Renal cortical epithelial cell (primary cell): ENCODE measurements at places on chromosomes 13 and 19.
A peak's percentile ranks its signal among the peaks of the same experiment; 100 is the strongest.

DNA sequence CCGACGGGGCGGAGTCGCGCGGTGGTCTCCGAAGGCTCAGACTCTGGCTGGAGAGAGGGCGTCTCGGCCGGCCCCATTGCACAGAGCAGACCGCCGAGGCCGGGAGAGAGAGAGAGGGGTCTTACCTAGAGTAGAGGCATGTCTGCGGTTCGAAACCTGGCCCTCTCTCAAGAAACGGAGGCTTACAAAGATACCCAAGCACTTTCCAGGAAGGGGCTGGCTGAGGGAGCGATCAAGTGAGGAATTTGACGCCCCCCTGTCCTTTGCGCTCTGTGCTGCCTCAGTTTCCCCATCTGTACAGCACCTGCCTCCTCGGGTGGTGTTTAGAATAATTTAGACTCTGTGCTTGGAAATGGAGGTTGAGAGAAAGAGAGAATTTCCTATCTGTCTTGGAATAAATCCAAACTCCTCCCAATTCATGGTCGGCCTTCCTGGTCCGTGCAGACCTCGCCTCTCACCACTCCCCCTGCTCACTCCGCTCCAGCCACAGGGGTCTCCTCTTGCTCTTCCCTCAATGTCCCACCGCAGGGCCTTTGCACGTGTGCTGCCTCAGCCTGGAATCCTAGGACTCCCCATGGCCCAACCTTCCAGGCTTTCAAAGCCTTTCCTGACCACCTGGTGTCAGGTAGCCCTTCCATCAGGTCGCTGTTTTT is 658 bp upstream of the ISOC2 start:
- peak; percentile 40 for DNase-seq

- DNase-seq: no peak
These were observed 12.4 kb upstream of the CNFN start for GRCh38 chr19:42402376-42403116.

DNA sequence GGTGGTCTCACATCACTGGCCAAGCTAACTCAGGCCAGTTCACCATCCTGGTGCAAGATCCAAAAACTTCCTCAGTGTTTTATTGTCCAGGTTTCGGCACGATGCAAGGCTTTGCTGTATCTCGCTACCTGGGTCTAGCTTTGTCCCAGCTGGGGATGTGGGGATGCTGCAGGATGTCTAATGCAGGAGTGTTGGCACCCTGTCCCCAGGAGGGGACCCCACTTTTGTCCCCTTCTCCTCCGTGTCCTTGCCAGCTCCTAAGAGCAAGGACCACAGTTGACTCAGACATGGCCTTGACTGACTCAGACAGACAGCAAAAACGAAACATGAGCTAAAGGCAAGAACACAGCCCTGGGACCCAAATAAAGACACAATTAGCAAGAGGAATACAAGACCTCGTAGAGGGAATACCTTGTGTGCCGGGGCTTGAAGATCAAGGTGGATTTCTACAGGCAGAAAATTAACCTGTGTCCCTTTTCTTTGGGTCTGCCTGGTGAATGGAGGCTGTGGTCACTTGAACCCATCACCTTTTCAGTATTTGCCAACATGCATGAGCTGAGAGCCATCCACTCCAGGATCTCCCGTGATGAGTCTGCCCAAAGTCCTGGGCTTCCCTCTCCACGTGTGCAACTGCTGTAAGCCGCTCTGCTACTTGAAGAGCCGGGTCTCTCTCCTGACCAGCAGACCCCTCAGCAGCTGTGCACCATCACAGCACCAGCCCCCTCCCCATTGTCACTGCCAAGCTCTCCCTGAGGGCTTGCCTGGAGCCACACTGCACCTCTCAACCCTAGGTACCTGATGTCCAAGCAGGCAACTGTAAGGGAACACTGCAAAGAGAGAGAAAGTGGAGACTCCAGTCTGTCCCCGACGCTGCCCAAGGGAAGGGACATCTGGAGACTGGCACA is 149.5 kb upstream of the ZNF507 start:
- DNase-seq: no peak

GRCh38 chr13:25466880-25467279 is 95.1 kb downstream of the ATP8A2 start:
- no peak for DNase-seq

DNA sequence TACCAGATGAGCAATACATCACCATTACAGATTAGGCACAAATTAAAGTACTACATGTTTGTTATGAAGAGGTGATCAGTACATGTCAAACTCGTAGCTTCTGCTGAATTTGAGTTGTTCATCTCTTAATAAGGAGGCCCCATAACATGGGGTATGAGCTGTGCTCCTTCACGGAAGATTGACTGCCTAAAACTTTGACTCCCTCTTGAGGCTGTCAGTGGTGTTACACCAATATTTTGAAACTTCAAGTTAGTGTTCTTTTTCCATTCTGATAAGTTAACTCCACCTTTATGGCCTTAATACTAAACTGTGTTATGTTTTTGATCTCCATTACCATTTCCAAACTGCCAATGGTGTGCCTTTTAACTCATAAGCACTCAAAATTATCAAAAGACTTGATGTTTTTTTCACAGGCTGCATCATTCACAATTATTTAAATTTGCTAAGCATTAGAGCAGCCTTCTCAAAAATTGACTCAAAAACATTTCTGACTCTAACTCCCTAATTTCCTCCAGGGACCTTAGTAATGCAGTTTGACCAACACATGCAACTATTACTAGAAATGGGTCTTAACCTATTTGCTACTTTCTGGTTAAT is 1591.5 kb downstream of the PCDH9 start:
- peak; percentile 37 for DNase-seq

DNA sequence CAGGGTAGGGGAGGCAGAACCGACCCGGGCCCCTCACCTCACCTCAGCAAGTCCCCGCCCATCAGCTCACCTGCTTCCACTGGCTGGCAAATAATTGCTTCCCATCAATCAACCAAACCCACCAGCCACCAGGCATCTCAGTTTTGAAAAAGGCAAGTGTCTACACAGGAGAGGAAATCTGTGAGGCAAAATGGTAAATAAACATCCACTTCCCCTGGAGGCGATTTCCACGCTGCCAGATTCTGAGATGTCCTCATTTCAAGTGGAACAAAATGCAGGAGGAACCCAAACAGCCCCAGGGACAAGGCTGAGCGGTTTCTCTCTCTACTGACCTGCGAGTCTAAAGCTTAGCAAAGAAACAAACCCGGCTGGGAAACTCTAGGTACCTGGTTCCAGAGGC is 117.5 kb downstream of the CRYL1 start:
- DNase-seq: peak; percentile 38

GRCh38 chr13:73061473-73061872 is 2.7 kb downstream of the KLF5 start:
- DNase-seq: peak; percentile 47

DNA sequence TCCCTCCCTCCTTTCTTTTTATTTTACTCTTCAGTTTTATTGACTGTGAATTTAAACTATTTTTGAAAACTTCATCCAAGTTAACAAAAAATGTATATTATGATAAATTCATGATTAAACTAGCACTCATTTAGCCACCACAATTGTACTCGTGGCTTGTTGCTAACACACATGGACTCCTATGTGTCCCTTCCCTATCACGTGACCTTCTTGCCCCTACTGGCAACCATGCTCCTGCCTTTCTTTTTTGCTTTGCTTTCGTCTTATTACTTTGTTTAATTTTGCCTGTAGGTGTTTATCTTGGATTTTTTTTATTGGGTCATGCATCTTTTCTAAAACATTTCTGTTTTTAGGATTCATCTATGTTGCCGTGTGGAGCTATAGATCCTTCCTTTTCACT is 8.2 kb downstream of the CLC start:
- DNase-seq: no peak

DNA sequence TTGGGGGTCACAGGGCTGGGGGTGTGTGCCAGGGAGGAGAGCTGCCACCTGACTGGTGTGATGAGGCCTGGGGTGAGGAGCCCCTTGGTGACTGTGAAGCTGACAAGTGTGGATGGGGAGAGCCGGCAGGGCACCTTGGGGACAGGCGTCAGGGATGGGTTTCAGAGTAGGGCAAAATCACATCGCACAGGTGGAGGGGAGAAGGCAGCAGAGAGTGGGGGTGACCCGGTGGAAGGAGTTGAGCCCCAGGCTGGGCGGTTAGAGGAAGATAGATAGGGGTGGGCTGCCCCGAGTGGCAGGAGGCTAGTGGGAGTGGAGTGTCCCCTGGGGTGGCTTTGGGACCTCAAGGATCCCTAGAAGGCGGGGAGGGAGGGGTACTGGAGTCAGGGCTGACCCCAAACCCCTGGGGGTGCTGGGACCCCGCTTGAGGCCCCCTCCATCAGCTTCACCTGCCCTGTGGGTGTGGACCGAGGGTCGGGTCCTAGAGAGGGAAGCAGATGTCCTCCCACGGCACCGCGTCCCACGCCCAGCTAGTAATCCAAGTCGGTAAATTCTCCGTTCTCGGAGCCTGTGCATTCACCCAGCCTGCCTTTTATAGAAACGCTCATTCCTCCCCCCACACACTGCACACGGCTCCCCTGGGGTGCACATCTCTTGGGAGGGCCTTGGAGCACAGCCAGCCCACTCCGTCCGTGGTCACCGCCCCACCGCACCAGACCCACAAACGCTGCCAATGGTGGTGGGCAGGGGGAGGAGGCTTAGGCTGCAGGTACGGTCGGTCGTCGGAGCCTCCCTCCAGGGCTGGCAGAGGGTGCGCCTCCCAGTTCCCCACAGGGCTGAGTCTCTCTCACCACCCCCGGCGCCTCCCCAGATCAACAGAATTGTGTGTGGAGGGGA is 2.4 kb downstream of the CTXN1 start:
- no peak for DNase-seq

DNA sequence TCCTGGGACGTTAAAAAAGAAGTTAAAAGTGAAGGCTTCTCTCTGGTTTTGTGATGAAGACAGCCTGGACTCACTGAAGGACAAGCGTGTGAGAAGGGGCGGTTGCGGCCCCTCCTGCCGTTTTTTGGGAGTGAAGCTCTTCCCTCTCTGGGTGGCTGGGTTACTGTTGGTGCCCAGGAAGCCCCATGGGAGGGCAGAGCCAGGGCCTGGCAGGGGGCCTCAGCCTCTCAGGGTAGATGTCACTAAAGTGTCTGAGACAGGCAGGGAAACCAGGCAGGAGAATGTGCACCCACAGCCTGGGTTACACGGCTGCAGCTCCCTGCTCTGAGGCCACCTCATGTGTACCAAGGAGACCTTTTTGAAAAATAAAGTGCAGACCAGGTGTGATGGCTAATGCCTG is 1.5 kb upstream of the WDR88 start:
- no peak for DNase-seq

DNA sequence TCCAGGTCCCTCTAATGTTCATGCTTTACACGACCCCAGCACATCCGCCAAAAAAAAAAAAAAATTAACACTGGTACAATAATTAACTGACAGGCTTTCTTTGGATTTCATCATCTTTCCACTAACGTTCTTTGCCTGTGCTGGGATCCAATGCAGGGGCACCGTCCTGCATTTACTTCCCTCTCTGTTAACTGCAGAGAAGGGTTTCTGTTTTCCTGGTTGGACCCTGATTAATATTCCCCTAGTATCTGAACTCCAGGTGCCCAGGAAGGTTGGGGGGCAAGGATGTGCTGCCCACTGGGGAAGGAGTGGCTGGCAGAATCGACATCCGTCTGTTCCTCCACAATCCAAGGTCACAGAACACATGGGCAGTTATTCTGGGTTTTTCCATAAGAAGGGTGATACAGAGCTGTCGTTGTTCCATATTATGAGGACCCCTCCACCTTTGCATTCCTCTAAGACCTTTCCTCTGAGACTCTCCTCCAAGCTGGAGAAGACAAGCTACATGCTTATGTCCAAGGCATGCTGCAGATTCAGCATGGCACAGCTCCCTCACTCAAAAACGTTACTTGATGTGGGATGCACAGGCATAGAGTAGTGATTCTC is 4.5 kb upstream of the LAIR1 start:
- no peak for DNase-seq

DNA sequence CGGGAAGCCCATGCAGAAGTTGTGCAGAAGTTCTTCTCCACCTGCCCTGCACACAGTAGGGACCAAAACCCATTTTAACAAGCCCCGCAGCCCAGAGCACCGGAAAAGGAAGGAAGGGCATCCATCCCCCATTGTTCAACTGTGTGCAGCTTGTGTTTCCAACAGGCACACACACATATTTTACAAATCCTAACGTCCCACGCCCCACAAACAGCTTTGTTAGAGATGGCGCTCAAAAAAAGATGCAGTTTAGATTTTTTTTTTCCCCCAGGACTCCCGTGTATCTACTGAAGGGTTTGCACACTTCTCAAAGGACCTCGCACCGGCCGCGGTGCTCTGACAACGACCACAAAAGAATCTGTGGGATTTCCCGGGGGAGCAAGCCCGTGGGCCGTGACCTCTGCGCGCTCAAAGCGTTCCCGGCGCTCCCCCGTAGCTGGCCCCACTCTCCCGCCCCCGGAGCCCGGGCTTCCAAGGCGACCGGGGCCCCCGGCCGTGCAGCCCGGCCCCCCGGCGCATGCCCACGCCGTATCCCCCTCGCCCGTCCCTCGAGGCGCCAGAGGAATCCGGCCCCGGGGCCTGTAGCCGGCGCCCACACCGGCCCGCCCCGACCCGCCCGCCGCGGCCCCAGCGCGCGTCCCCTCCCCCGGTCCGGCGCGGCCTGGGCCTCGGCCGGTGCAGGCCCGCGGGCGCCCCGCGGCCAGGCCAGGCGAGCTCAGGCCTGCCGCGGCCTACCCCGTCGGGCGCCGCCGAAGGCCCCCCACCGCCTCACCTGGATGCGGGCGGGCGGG is 523 bp downstream of the ELAVL1 start:
- no peak for DNase-seq

GRCh38 chr13:85261757-85262346 is 537.4 kb downstream of the SLITRK6 start:
- no peak for DNase-seq
